ENCODE measurements at places on chromosomes 1 and 21. TPM values are rescaled to one million over a fixed set of nuclear protein-coding genes. Genes with fewer than 3 reads are reported as not detected.

- DNase-seq, result no peak
Observed at GRCh38 chr1:208584167-208584755, 340.1 kb upstream of the PLXNA2 start.

DNA sequence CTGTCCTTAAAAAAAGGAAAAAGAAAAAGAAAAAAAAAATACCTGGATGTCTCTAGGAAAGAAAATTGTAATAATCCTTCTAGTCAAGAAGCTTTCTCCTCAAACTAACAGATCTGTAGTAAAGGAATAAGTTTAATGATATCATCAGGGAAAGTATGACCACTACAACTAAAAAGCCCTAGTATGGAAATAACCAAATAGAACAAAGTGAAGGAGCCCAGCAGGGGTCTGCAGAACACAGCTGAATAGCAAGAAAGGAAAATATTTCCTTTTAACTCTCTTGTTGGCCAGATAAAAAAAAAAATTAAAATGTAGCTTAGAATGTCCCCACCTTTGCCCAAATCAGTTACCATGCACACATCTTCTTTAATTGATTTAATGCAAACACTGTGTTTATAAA lies 43.2 kb downstream of the PRRX1 start:
- DNase-seq, result no peak

KRTAP10-10 gene
- not detected for total RNA-seq

DNA sequence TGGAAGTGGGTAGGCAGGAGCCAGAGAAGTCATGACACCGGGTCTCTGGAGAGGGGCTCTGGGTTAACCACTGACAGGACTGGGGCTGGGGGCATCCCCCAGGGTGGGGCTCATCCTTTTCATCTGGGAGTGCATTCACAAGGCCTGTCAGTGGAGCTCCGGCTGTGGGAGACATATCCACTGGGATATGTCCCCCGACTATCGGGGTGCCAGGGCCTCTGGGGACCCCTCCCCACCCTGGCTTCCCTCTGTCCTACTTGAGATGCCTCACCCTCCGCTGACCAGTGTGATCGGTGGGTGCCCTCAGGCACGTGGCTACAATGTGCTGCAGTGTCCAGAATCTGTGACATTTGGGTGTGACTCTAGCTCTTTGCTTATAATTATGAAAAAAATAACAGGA lies 92.3 kb upstream of the CD34 start:
- no peak for DNase-seq

GRCh38 chr1:59317343-59317742 lies 20.4 kb downstream of the FGGY start:
- no peak for DNase-seq

DNA sequence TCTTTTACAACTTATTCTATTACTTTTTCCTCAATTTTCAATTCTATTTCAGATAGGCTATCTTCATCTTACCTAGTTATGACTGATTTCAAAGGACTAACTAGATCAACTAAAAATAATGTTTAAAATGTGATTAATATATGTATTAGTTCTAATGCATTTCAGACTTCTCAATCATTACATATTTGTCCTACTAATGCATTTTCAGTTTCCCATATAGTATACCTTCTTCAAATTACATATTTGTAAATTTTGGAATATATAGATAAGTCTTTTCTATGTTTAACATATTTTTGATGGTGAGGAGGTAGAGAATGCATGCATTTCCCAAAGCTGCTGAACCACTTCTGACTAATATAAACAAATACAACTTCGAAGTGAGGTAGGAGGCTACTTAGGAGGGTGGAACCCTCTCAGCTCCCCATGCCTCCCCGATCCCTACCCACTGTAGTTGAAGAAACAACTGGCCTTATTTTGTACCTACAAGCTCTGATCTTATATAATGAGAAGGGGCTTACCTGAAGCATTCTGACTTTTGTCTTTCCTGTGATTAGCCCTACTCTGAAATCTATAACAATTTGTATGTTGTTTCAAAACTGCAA lies 1.7 kb downstream of the TRMT1L start:
- no peak for DNase-seq

GRCh38 chr1:57033222-57034001 lies 67.6 kb upstream of the C8B start:
- no peak for DNase-seq

RNU1-2 gene
- total RNA-seq, result 1,082 TPM

DNA sequence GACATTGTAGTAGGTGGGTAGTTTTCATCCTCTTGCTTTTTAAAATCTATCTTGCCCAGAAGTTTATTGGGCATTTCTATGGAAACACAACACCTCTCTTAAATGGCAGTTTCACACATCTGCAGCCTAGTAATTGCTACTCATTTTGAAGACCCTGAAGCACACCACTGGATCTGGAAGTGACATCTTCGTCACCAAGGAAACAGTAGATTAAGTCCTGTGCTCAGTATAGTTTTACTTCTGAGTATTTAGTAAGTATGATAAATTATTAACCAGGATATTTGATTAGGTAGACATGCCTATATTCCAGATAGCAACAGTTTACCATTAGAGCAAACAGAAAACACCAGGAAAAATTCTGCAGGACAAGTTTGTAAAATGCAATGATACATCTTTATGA lies 48.7 kb downstream of the UCK2 start:
- no peak for DNase-seq

- DNase-seq, result no peak
Observed at GRCh38 chr1:177913762-177914540, 55.9 kb downstream of the SEC16B start.

DNA sequence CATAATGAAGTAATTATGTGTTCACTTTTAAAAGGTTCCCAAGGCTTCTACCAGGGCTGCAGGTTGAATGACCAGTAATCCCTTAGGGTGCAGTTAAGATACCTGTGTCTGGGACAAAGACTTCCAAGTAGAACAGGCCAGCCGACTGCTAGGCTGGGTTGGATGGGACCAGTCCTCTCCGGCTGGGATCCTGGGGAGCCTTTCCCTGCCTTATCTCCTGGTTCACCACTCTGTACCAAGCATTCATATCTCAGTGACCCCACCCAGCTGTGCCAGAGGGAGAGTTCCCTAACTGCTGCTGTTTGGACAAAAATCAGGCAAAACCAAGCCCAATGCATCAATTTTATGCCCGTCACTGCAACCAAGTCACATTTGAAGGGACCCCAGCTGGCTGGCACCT lies 116.2 kb upstream of the ATP1A1 start:
- DNase-seq, result no peak

HSD17B7 gene
- total RNA-seq, result 26.2 TPM

DNA sequence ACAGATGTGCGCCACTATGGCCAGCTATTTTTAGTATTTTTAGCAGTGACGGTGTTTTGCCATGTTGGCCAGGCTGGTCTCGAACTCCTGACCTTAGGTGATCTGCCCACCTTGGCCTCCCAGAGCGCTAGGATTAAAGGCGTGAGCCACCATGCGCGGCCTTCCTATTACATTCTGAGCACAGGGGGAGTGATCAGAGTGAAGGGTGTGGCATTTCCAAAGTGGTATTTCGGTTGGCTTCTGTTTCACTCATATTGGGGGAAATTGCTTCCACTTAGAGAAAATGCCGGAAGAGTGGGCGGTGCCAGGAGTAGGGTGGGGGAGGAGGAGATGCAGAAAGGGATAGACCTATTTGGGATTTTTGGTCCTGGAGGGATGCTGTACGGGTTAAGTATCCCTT lies 4.3 kb downstream of the PIK3CD start:
- no peak for DNase-seq

SRGAP2 gene
- total RNA-seq, result 91.2 TPM

DNA sequence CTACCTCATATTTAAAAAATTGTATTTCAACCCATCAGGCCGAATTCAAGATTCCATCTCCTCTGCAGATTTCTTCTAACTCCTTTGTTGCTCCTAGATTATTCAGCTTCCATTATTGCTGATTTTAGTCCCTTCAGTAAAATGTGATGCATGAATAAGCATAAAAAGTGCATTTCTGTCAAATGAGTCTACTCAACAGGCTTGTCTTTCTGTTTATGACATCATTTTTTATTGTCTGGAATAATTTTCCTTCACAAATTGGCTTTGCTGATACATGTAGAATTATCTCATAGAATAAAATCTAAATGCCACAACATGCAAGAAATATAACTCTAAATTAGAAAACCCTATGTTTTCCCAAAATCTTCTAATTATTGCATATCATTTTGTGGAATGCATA lies 1.6 kb upstream of the OR2M5 start:
- no peak for DNase-seq

GRCh38 chr1:25978403-25978802 lies 19.5 kb downstream of the PAFAH2 start:
- DNase-seq, result no peak

GRCh38 chr1:58013237-58013636 lies 533.3 kb downstream of the OMA1 start:
- no peak for DNase-seq

ZNF683 gene
- not detected for total RNA-seq

DNA sequence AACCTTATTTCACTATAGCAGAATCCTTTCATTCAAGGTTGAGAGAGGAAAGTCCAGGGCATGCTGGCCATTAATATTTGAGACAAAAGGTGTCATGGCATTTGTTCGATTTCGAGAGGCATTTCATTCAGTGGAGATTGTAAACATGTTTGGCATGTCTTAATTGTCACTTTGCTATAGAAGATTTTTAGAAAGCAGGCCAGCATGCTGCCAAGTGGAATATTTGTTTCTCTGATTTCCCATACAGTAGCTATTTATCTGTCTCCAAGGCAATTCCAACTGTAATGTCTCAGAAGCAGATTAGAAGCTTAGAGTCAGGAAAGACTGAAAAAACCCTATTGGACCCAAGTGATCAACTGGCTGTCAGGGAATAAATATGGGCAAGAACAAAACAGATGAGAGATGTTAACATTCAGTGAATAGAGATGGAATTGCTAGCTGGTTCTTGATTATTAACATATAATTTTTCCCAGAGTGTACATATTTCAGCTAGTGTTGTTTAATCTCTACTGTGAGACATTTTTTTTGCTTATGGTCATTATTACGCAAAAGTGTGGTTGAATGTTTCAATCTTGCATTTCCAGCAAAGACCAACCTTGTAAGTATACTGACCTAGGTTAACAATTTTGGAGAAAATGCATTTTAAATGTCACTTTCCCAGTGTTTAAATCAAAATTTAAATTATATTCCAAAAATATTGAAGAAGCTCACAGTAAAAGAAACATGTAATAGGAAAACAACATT lies 174.6 kb downstream of the KCNK2 start:
- DNase-seq, result no peak

DNA sequence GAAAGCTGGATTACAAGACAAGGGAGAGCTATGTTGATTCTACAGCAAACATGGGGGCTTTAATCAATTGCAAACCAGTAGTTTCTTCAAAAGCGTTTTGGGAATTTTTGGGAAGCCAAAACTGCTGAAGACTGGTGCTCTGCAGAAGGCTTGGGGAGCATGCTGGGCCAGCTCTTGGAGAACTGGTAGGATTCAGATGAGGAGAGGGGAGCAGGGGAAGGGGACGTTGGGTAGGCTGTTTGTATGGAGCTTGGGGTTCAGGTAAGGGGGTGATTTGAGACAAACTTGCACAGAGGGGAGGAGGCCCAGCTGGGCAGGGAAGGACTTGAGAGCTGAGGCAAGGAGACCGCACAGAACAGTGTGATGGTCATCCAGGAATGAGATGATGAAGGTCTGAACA lies 2.6 kb upstream of the MYOG start:
- DNase-seq, result no peak

DNA sequence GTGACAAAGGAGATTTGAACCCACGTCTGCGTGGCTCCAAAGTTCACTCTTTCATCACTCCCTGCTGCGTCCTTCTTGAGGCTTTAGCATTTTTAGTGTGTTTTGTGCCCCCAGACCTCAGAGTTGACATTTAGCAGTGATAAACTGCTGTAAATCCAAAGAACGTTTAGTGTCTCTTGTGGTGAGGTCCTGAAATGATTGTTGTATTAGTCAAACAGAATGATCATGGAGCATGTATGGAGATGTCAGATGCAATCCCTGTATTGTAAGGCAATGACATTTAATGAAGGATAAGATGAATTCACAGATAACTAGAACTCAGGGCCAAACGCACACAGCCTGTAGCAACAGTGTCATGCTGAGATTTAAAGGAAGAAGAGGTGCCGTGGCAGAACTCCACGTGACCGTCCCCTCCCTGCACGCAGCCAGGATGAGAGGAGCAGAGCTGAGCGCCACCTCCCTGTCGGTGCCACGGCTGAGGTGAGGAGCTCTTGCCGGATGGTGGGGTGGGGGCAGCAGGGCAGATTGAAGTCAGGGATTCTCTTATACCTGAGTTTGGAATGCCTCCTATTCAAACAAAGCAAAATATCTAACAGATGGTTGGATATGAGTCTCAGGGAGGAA lies 30.1 kb downstream of the NTPCR start:
- no peak for DNase-seq

CFHR5 gene
- not detected for total RNA-seq

DNA sequence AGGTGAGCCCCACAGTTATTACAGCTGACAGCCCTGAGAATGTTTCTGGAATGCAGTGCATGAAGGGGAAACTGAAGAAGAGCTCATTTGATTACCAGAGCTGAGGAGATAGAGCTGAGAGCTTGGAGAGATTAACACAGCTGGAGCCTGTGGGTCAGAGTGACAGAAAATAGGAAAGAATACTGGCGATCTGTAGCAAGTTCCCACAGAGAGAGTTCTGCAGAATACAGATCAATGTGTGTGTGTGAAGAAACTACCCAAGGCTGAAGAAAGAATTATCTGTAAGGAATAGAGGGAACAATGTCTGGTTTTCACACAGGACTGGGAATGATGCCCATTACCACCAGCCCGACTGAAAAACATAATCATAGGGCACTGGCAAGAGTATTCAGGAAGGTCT lies 103.6 kb upstream of the SNX7 start:
- DNase-seq, result no peak

GRCh38 chr1:63922848-63923247 lies 149.0 kb downstream of the ROR1 start:
- no peak for DNase-seq

DNA sequence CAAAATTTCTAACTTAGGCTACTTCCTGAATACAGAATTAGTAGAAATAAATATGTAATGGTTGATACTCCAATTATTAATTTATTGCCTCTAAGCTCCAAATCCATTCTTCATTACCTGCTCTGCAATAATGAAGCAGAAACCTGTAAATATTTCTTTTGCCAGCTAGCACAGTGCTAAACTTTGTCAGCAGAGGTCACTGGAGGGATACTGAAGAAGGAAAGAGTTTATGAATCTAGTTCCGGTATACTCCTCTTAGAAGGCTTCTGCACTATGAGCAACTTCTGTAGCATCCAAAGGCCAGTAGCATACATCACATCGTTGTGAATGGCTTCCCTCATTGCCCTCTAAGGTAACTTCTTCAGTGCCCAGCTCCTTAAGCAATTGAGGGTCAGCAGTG lies 81.0 kb upstream of the LHX8 start:
- no peak for DNase-seq

DMBX1 gene
- total RNA-seq, result 0.09 TPM

- DNase-seq, result no peak
Observed at GRCh38 chr21:42633858-42634257, 19.6 kb upstream of the PDE9A start.

DNA sequence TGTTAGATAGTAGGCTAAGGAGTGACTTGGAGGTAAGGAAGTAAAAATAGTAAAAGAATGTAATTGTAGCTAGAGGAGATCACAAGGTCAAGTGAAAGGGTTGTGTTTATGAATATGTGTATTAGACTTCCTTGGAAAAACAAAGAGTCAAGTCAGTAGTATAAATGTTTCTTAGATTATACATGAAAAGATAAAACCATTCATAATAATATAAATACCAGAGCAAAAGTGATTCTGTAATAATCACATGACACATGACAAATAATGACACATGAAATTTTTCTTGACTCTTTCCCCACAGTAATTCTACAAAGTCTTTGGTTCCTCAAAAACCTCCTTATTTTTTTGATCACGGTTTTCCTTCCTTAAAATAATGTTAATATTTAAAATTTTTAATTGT lies 56.4 kb downstream of the IVNS1ABP start:
- DNase-seq, result no peak

Measured in activated naive CD4-positive, alpha-beta T cell treated with anti-CD3 and anti-CD28 coated beads, Interleukin-2, amount 50 U/mL, for 72 hours (primary cell).